CD4-positive, alpha-beta T cell treated with Interleukin-4 for 4 hours (primary cell): ENCODE measurements at places on chromosomes 12 and 14.
A peak's percentile ranks its signal among the peaks of the same experiment; 100 is the strongest.

DNA sequence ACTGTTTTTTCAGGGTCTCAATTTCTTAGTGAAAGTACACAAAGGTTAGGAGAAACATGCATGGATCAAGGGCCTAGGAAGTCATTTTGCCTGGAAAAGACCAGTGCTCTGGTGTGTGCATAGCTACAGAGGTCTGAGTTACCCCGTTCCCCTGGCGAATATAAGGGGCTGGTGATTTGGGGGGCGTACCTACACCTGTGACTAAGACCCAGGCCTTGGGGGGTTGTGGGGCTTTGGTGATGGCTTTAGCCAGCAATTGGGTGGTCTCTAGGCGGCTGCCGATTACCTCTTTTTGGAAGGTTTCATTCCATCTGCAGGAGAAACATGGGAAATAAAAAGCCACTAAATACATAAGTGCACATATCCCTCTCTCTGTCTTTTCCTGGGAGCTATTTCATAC is 1.1 kb downstream of the SDR39U1 start:
- no peak for DNase-seq

DNA sequence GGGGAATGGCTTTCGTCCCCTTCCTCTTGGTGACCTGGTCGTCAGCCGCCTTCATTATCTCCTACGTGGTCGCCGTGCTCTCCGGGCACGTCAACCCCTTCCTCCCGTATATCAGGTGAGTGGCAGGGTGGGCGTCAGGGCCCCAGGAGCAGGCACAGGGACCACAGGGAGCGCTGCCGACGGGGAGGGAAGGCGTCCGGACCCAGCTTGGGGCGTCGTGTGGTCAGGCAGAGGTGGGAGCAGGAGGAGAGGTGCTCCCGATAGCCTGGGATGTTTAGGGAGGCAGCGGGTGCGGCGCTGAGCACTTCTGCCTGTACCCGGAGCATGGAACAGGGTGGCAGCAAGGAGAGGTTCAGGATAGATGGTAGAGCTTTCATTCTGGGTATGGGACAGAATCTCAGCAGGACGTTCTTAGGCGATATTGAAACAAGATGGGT is 444 bp downstream of the DRAM1 start:
- no peak for DNase-seq

- DNase-seq, result no peak
Measured at GRCh38 chr14:104512061-104512460, 67.5 kb upstream of the C14orf180 start.

GRCh38 chr12:107429006-107429705 is 256.4 kb upstream of the PWP1 start:
- DNase-seq, result no peak

DNA sequence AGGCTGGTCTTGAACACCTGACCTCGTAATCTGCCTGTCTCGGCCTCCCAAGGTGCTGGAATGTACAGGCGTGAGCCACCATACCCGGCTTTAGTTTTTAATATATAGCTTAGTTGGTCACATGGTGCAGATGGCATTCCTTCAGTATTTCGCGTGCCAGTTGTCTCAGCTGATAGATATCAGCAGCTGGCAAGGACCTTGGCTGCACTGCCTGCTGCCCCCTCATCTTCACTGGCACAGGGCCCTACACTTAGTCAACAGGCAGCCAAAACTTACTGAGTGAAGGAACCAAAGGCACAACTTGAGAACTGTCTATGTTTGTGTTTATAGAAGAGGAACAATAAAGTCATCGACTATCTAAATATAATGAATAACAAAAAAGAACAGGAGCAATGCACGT is 31.0 kb downstream of the EID3 start:
- DNase-seq, result no peak

DNA sequence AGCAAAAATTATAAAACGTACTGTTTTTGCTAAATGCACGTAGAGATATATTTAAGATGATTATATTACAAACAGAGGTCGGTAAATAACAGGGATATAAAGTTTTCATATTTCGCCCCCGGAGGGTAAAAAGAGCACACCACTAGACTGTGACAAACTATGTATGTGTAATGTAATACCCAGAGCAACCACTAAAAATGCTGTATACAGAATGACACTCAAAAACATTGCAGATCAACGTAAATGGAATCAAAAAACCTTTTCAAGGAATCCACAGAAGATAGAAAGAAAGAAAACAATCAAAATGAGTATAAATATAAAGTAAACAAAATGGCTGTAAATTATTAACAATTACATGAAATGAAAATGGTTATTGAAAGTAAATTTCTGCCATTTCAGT is 37.6 kb upstream of the PRB4 start:
- no peak for DNase-seq

- no peak for DNase-seq
Measured at GRCh38 chr14:54291491-54292191, 105.2 kb upstream of the CDKN3 start.

DNA sequence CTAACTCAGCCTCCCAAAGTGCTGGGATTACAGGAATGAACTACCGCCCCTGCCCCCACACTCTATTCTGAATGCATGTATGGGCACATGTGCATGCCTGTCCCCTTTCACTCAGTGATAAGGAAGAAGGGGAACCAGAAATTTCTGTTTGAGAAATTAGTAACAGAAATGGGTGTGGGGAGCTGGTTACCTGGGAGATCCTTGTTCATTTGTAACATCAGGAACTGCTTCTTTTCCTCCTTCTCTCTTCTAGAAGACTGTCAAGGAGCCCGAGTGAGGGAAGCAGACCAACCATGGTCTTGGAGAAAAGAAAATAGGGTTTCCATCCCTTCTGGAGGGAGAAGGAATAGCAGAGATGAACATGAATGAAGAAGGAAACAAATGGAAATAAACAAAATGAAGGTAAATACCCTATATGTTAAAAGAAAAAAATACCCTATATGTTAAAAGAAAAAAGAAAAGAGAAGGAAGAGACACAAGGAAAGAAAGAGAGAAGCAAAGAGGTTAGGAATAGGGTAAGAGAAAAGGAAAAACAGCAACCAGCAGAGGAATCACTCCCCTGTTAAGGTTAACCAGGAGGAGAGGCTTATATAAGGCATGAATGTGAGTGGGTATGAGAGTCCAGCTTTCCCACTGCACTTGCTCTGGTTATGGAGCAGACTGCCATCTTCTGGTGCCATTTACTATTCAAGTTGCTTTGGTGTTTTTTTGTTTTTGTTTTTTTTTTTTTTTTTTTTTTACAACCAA is 3.3 kb downstream of the PPP1R3E start:
- peak; percentile 36 for DNase-seq

DNA sequence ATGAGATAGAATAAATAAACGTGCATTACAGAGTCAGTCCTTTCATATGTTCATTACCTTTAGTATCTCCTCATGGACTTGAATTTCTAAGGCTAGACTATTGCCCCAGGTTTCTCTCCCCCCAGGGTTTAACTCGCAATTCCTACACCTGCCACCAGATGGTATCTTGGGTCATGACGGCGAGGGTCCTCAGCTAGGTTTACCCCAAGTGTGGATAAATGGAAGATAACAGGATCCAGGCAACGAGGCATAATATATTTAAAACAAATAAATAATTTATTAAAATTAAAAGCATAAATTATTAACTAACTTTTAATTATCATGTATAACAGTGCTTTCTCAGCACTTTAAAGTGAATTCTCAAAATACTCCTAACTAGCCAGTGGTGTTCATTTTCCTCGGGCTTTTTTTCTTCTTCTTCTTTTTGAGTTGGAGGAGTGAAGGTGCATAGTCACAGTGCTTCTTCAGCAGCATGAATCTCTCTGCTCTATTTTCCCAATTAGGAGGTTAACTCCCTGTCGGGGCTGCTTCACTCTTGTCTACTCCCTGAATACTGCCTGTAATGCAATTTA is 243.5 kb upstream of the CAND1 start:
- peak; percentile 22 for DNase-seq

DNA sequence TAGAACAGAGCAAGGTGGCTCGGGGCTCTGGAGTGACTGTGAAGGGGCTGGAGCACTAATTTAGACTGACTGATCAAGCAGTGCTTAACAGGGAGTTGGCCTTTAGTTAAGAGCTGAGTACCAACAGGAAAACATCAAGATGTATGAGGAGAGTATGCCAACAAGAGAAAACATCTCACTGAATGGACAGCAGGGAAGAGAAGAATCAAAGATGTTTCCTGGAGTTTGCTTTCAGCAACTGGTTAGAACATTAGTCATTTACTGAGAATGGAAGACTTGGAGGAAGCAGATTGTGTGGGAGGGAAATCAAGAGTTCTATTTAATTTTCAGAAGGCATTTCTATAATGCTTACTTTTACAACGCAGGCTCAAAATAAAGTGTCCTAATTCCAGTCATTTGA is 259.3 kb downstream of the ADAMTS20 start:
- DNase-seq, result no peak

GRCh38 chr12:64147875-64148274 is 74.2 kb downstream of the KICS2 start:
- DNase-seq, result no peak

GRCh38 chr12:121738340-121738858 is 25.8 kb downstream of the TMEM120B start:
- no peak for DNase-seq

DNA sequence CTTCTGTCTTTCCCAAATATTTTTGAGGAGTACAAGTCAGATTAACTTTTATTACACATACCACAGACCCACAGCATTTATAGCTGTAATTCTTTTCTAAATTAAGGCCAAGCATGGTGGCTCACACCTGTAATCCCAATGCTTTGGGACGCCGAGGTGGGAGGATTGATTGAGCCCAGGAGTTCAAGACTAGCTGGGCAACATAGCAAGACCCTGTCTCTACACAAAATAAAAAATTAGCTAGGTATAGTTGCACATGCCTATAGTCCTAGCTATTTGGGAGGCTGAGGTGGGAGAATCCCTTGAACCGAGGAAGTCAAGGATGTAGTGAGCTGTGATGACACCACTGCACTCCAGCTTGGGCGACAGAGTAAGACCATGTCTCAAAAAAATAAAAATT is 7.0 kb downstream of the DUSP16 start:
- DNase-seq, result no peak

DNA sequence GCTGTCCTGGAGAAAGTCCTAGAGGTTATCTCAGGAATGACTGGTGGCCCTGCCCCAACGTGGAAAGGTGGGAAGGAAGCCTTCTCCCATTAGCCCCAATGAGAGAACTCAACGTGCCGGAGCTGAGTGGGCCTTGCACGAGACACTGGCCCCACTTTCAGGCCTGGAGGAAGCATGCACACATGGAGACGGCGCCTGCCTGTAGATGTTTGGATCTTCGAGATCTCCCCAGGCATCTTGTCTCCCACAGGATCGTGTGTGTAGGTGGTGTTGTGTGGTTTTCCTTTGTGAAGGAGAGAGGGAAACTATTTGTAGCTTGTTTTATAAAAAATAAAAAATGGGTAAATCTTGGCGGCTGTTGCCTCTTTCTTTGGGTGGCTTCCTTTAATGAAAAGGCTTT is 152.8 kb downstream of the SMOC1 start:
- DNase-seq, result no peak

GRCh38 chr12:93804392-93805179 is 127.4 kb downstream of the CRADD start:
- no peak for DNase-seq

- DNase-seq, result no peak
Measured at GRCh38 chr12:127957001-127957660, 309.8 kb upstream of the TMEM132C start.

- DNase-seq, result no peak
Measured at GRCh38 chr12:130486146-130486435, 148.4 kb downstream of the PIWIL1 start.

- no peak for DNase-seq
Measured at GRCh38 chr12:102167821-102168604, 29.6 kb downstream of the PMCH start.

DNA sequence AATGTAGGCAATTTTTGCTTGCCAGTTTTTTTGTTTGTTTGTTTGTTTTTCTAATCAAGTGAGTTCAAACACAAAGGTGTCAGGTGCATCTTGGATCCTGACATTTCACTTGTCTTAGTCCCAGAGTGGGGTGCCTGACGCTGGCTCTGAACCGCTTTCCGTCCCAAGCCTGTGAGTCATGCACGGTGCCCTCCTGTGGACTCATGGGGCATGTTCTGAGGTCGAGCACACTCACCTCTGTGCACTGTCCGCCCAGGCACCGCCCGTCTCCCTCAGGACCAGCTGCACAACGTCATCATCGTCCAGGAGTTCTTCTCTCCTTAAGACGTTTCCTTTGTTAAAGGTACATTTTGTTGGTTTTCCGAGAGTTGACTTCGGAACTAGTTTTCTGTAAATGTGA is 98.2 kb downstream of the GLT1D1 start:
- no peak for DNase-seq

DNA sequence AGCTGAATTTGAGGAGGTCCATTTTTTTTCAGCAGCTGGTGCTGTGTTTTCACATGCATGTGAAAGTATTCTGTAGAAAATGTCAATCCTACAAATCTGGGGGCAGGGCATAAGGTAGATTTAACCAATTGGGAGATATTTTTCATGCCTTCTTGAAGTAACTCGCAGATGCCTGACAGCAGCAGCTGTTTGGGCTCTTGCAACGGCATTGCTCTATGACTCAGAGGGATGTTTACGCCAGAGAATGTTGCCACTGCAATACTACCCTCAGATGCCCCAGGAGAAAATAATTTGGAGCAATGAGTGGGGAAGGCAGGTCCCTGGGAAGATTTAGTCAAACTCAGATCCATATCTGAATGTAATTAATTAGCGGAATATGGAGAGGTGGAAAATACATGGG is 42.5 kb upstream of the MYBPC1 start:
- no peak for DNase-seq

- DNase-seq, result no peak
Measured at GRCh38 chr12:116693286-116694227, 44.3 kb downstream of the SPRING1 start.

- no peak for DNase-seq
Measured at GRCh38 chr12:53289891-53290290, 5.5 kb upstream of the PFDN5 start.

DNA sequence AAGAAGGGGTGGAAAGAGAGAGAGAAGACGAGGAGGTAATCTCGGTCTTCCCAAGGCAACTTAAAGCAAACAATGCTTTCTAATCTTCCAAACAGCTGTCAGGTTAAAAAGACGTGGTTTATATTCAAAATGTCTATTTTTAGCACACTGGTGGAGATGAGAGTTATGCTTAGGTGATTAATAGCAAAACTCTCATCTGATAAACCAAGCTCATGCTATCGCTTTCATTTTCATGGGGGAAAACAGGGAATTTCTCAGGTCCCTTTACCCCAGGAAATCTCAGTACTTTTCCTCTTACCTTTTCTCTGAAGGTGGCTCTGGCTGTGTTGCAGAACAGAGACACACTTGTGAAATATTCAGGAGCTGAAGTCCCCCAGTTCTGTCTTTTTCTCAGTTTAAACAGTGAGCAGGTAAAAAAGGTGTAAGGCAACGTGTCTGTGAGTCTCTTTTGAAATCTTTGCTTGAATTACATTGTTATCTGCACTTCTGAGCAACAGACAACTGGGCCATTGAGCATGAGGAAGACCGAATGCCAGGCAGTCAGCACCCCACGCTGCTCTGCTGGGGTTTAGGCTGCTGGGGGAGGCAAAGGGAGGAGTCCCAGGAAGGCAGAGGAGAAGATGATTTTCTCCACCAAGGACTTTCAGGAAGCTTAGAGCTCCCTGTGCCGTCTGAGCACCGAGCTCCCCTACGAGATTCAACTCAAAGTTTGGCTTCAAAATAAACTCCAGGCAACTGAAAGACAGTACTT is 759.3 kb downstream of the BCL11B start:
- DNase-seq, result peak; percentile 0
